ENCODE measurements at places on chromosomes 1 and 21.

DNA sequence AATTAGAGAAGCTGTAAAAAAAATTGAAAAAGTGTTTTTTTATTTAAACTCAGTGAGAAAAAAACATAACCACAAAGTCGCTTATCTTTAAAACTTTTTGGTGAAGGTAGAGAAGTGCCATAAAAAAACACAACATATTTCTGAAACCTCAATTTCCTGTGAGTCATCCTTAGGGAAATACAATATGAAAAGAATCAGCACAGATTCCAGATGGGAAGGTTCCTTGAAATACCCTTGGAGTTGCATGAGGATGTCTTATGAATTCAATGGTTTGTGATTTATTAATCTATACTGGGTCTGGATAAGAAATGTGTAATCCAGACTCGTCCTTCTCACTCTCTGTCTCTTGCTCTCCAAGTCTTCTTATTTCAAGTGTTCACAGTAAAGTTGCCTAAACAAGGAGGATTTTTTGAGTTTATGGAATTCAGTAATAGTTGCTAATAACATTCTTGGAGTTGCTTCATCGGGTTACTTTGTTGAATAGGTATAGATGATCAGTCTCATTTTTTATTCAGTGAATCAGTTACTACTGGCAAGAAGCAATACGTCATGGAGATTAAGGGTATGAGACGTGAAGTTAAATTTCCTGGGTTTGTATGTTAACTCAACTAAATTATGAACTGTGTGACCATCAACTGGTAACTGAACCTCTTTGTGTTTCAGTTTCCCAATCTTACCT lies 191.4 kb downstream of the KCNK2 start:
- no peak for DNase-seq

GRCh38 chr21:43352568-43353281 lies 74.2 kb downstream of the SIK1 start:
- no peak for DNase-seq

GRCh38 chr1:78690516-78690915 lies 40.9 kb downstream of the IFI44 start:
- DNase-seq, result no peak

GRCh38 chr1:27752360-27752759 lies 20.7 kb upstream of the STX12 start:
- no peak for DNase-seq

DNA sequence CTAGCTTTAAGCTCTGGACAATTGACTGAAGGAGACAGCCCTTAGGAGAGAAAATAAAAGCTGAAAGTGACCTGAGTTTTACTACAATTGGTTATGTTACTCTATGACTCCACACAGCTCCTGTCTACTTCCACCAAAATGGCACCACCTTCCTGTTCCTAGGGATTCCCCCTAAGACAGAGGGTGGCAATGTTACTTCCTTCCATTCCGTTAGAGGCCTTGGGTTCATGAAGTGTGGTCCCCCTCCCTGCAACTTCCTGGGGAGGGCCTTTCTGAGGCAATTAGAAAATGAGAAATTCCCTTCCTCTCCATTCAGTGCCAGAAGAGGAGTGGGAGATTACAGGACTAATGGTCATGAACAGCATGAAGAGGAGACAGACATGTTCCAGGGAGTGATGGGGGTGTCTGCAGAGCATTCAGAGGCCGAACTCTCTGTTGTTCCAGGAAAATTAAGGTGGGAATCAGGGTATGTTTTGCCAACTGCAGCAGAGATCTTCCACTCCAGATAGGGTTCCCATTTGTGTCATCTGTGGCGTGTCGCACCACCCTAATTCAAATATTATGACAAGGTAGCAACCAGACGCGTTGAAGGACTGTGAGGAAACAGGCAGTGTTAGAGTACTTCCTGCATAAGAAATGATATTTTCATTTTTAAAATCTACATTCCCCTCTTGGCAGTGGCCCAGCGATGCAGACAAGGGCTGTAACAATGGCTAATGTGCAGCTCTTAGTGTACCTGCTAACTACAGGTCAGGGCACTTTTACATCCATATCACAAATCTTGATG lies 53.1 kb upstream of the TRIM67 start:
- DNase-seq, result no peak

DNA sequence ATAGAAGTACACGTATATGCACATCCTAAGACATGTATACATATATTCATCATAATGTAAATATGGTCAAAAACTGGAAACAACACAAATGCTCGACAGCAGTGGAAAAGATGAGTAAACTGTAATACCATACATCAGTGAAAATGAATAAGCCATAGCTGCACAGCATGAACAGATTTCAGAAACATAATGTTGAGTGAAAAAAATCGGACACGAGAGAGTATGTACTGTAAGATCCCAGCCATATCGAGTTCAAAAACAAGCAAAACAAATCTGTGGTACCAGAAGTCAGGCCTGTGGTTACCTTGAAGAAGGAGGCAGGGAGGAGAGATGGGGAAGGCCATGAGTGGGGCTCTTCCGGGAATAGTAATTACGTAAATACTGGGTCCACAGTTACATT lies 90.4 kb downstream of the GLIS1 start:
- DNase-seq, result no peak

GRCh38 chr1:14666962-14667650 lies 68.6 kb downstream of the KAZN start:
- DNase-seq, result no peak

- DNase-seq, result no peak
Observed at GRCh38 chr1:168717906-168718891, 10.8 kb downstream of the DPT start.
